Thoracic aorta (tissue), 2 donors: ENCODE measurements at places on chromosomes 16 and 17. TPM values are rescaled to one million over a fixed set of nuclear protein-coding genes. Genes with fewer than 3 reads are reported as not detected.

DNA sequence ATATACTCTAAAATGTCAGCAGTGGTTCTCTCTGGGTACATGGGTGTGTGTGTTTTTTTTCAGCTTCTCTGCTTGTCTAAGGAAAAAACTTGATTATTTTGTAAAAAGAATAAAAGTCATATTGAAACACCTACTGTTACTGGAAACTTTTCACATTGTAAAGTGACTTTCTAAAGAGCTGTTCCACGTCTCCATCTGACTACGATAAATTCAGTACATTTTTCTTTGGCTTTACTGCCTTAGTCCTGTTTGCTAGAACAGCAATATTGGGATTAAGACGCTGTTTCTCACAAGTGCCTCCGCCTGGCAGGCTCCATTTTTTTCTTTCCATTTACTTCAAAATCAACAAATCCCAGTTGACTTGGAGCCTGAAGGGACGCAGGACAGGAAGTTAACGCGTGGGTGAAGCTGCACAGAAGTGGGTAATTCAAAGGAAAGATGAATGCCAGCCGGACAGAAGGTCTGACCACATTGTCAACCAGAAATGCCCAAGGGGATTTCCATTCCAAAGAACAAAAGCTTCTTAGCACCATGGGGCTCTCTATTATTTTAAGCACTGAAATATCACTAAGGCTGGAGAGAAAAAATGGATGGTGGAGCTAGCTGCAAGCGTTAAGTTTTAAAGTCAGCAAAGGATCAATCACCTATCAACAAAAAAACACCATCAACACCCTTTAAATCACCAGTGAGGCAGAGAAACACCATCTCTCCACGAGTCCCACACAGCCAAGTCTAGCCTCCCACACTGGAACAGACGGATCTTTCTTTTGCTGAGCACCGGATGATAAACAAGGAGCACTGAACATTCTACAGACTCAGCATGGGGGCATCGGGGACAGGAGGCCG, 8.4 kb downstream of the GLOD4 start:
- no peak for DNase-seq

DNA sequence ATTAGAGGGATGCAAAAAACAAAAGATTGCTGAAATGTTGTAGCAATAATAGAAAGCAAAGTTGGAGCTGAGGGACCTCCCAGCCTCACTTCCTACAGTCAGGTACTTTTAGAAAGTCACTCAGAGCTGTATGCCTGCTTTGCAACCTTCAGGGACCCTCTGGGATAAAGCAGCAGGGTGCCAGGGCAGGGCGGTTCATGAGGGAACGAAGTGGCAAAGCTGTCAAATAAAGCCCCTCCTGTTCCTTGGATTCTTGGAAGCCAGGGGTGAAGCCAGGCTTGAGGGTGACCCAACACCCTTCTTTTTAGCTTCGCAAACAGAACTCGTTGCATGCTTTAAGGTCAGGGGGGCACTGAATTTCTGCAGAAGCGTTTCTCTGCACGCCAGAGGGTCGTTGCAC, 767 bp downstream of the ATP2C2 start:
- DNase-seq = no peak

DNA sequence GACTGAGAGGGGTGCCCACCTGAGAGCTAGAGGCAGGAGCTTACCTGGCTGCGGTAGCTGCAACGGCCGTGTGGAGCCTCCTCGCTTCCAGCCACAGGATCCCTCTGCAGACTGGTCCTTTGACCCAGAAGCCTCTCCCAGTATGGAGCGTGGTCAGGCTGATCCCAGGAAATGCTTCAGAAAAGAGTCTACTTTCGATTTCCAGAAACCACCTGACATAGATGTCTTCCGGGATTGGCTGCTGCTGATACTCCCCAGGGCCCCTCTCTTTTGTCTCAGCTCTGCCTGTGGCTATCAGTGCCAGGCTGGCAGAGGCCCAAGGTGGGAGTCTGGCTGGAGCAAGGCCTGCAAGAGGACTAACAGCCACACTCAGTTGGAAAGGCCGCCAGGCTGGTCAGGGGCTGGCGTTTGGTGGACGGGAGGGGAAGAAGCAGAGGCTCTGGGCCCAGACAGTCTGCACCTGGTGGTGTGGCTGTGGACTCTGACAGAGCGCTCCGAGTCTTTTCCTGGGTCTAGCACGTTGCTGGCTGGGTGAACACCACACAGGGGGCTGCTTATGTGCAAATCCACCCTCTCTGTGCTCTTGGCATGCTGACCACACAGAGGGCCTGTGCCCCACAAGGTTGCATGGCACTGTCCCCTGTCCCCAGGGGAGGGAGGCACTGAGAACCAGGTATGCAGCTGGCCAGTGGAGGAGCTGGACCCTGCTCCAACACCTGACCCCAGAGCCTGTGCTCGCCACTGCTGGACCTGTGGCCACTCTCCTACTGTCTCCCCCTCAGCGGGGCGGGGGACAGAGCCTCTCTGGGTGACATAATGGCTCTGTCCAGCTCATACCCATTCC, at the start of gene LGALS3BP:
Gene LGALS3BP, minus strand, starts transcription at position 144 of the 844 bp plus-strand sequence. CDS start 2,732 bp downstream, outside the sequence.
- DNase-seq = no peak

GRCh38 chr16:76278980-76279379, 1.8 kb downstream of the CNTNAP4 start:
- no peak for DNase-seq

DNA sequence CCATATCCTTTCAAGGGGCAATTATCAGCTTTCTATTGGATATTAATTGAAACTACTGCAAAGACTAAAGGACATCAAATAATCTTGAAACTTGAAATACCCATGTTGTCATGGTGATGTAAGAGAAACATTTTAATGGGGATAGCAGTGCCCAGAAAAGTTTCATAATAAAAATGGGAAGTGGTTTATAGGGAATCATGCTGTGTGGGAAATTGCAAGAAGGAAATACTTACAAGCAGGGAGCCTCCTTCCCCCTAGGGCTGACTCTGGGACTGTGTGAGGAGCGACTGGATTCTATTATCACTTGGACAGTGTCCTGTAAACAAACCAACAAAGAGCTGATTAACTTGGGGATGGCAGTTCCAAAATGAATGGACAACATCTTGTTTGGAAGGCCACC, 1393.1 kb upstream of the GOT2 start:
- DNase-seq = no peak

- DNase-seq = no peak
Measured at GRCh38 chr17:14205380-14205779, 31.3 kb downstream of the CDRT15 start.

DNA sequence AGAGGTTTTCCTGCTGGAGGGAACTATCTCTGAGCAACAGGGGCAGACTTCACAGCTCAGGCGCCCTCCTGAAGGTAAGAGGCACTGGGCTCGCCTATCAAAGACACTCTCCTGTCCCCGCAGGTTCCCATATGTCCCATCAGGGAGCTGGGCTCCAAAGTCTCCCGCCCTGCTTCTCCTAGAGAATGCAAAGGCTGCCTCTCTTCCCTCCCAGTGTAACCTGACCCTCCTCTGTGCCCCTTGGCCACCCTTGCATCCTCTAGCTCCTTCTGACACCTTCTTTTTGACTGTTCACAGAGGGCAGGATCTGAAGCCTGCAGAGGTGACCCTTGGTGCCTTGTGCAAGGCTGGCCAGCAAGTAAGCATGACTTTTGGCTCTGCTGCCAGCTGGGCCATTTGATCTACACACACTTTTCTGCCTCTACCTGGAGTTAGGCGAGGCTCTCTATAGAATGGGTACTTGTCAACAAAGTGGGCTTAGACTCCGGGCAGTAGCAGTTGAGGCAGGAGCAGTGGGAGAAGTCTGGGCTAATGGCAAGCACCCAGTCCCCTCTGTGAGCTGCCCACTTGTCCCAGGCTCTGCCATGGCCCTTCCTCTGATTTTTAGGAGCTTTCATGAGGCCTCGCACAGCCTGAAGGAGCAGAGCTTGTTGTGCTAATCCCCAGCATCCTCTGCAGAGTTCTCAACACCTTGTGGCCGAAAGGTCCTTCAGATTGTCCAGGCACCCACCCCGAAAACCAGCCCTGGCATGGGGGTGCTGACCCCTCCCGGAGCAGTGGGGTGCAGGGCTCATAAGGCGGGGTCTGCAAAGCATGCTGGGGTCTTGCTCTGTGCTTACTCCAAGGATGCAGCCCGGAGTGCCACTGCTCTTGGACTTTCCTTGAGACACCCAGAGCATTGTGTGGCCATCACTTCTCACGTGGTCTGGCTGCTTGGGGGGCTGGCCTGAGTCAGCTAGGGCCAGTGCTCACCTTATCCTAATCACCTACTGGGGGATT, 122.9 kb downstream of the METRNL start:
- peak; percentile 1 for DNase-seq

DNA sequence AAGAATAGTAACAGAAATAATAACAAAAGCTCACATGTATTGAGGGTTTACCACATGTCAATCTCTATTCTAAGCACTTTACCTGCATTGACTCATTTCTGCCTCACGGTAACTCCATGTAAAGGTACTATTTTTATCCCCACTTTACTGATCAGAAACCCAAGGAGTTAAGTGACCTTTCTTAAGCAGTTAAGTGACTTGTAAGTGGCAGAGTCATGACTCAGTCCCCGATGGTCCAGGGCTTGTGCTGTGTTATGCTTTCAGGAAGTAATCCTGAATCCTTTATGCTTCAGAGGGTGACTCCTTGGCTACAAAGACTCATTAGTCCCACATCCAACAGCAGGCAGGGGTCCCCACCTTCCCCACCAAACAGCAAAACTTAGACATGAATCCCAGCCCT, 66.5 kb downstream of the MRM1 start:
- no peak for DNase-seq

GRCh38 chr16:81864646-81865382, 85.7 kb downstream of the PLCG2 start:
- no peak for DNase-seq

- DNase-seq = no peak
Measured at GRCh38 chr16:47387026-47387734, 73.7 kb downstream of the ITFG1 start.

- no peak for DNase-seq
Measured at GRCh38 chr17:59165933-59166342, 10.4 kb downstream of the PRR11 start.

- DNase-seq = no peak
Measured at GRCh38 chr17:59848778-59849177, 44.0 kb downstream of the TUBD1 start.

GRCh38 chr16:1645914-1646525, 32.1 kb upstream of the JPT2 start:
- no peak for DNase-seq

DNA sequence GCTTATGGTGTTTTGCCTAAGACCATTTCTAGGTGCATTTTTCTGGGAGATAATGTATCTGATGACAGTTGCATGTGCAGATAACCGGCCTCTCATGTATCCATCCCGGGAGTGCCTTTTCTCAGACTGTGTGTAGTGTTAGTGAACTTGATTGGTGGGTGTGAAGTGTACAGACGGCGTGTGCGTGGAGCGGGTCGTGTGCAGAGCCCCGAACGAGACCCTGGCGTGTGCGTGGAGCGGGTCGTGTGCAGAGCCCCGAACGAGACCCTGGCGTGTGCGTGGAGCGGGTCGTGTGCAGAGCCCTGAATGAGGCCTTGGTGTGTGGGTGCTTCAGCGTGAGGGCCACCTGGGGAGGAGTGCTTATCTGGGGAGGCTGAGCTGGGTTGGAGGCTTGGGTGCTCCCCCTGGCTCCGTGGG, 28.9 kb upstream of the ZNF750 start:
- no peak for DNase-seq

GRCh38 chr17:44304651-44305050, 3.8 kb upstream of the RUNDC3A start:
- DNase-seq = no peak

PIRT gene
- total RNA-seq = not detected

RHBDL3 gene
- 0.63 TPM for total RNA-seq

CCDC154 gene
- total RNA-seq = 0.63 TPM

VMO1 gene
- total RNA-seq = 8.3 TPM

SLC38A8 gene
- not detected for total RNA-seq

SEPTIN12 gene
- not detected for total RNA-seq

SOX9 gene
- total RNA-seq = 3.6 TPM

ABHD15 gene
- total RNA-seq = 24.0 TPM

ULK2 gene
- 24.8 TPM for total RNA-seq

TMC5 gene
- total RNA-seq = not detected
